ENCODE measurements at places on chromosomes 7 and 10.
A peak's percentile ranks its signal among the peaks of the same experiment; 100 is the strongest.

DNA sequence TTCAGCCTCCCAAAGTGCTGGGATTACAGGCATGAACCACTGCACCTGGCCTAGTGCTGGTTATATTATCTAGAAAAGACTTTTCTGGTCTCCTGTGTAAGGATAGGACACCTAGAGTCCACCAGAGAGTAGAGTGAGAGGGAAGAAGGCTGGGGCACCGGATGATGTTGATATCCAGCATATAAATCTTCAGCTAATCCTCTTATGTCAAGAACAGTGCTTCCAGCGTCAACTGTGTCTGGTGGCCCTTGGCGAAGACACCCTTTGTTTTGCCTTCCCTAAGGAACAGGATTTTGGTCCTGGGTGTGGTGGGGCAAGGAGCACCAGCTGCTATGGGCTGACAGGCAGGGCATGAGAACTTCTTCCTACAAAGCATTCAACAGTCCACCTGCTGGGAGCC lies 16.3 kb upstream of the INMT start:
- no peak for DNase-seq

DNA sequence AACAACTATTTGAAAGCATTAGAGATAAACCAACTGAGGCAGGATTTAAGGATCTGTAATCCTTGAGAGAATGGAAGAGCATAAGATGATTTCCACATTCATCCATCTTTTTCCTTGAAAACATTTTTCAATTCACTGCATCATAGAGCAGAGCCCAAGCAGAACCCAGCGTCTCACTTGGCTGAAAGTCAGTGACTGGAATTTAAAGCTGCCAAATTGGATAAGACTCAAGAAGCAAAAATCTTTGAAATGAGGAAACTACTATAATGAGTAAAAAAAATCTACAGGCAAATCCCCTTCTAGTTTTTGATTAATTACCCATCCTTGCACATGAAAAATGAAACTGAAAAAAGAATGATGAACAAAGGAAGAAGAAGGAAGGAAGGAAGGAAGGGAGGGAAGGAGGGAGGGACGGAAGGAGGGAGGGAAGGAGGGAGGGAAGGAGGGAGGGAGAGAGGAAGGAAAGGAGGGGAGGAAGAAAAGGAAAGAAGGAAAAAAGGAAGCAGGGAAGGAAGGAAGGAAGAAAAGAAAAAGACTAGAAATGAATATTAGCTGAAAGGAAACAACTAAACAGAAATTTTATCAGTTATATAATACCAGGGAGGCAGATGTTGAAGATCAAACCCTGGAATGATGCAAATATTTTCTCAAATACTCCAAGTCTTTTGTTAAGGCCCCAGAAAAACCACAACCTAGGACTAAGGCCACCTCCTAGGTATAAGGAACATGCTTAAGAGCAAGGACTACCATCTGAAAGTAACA lies 336.3 kb upstream of the MAGI2 start:
- DNase-seq, result no peak

- DNase-seq, result no peak
Measured at GRCh38 chr7:46746695-46747687, 825.9 kb upstream of the IGFBP3 start.

DNA sequence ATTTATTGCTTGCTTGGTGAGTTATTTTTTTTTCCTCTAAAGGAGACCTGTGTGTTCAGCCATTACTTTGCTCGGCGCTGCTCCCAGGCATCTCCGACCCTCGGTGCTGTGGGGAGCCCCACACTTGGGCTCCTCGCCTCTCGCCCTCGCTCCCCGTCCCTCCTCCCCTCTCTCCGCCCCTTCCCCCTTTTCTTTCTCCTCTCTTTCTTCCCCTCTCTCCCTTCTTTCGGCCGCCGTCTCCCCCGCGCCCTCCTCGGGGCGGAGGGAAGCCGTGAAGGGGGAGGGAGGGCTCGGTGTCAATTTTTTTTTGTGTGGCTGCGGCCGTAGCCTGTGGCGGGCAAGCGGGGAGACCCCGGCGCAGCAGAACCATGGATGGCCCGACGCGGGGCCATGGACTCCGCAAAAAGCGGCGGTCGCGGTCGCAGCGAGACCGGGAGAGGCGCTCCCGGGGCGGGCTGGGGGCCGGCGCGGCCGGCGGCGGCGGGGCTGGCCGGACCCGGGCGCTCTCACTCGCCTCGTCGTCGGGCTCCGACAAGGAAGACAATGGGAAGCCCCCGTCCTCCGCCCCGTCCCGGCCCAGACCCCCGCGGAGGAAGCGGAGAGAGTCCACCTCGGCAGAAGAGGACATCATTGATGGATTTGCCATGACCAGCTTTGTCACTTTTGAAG lies 1.1 kb downstream of the AUTS2 start:
- DNase-seq, result peak; percentile 29

DNA sequence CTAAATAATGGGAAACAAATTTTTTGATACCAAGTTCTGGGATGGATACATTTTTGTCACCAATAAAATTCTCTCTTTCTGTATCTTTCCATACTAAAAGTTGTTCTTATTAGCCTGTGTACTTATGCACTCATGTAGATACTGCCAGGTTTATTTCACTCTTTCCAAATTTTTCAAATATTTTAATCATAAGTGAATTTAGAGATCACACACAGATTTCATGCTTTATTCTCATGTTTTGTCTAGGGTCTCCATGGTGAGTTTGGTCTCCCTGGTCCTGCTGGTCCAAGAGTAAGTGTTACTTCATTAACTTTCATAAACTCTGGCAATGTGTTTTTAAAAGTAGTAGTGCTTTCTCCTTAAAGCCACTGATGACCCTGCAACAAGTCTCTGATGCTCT lies 20.3 kb downstream of the COL1A2 start:
- DNase-seq, result no peak

- no peak for DNase-seq
Measured at GRCh38 chr7:135966341-135967043, 10.7 kb downstream of the MTPN start.

DNA sequence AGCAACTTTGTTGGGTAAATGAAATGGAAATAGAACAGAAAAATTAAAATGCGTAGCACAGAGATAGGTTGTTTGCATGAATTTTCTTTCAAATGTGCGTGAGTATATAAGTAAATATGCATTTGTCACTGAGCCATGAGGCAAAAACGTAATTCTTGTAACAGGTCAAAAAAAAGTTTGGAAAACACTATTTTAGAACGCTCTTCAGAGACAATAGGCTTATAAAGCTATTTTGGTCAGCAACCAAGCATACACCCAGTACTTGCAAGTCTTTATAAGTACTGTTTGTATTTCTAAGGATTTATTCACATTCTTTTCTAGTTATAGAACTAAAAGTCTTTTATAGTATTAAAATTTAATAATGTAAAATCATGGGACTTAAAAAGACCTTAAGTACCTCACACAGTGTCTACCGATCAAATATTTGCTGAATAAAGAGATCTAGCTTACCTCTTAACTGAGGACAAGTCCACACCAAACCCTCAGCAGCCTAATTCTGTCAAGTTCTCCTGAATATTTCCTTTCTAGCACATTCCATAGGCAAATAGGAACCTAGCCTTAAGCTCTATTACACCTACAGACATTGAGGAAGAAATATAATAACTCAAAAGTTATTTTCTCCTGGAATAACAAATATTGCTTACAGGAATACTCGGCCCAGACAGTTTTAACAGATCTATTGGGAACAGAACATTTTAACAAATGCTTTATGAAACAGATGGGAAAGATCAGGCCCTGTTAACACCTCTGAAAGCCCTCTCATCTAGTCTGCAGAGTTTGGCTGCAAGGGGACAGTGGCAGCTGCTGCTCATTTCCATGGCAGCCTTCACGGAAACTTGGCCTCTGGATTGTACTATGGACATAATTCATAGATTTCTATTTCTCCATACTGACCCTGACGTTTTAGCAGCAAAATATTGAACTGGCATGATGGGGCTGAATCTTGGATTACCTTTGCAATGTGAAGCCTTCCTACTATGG lies 8.8 kb downstream of the CRPPA start:
- DNase-seq, result no peak

GRCh38 chr10:4003348-4003973 lies 218.5 kb upstream of the KLF6 start:
- DNase-seq, result no peak

DNA sequence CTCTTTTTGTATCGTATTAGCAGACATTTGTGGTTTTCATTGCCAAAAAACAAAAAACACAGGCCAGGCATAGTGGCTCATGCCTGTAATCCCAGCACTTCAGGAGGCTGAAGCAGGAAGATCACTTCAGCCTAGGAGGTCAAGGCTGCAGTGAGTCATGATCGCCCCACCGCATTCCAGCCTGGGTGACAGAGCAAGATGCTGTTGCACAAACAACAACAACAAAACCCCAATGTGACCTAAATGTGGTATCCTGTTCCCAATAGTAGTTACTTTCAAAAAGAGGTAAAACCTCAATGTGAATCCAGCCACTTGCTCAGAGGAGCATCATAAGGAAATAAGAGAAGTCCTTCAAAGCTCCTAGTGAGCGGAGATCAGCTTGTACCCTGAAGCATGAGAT lies 45.8 kb upstream of the SKAP2 start:
- DNase-seq, result no peak

DNA sequence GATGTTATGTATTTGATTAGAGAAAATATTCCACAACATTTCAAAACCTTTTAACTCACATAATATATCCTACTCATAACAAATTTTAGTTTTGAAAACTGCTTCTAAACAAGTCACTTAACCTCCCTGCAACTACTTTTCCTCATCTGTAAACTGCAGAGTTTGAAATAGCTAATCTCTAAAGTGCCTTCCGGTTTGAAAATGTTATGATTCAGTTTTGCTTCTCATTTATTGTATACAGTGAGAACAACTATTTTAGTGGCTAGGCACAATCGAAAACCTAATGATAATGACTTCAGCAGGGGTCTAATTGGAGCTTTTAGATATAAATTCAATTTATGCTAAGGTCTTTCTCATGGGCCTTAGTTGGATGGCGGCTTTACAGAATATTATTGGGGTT lies 30.7 kb upstream of the TEX47 start:
- no peak for DNase-seq

Measured in progenitor cell of endocrine pancreas (in vitro differentiated cells).